HFF-Myc (cell line): ENCODE measurements at places on chromosomes 7 and 10.
A peak's percentile ranks its signal among the peaks of the same experiment; 100 is the strongest.

GRCh38 chr10:60704471-60704870, 73.8 kb upstream of the CDK1 start:
- no peak for DNase-seq

DNA sequence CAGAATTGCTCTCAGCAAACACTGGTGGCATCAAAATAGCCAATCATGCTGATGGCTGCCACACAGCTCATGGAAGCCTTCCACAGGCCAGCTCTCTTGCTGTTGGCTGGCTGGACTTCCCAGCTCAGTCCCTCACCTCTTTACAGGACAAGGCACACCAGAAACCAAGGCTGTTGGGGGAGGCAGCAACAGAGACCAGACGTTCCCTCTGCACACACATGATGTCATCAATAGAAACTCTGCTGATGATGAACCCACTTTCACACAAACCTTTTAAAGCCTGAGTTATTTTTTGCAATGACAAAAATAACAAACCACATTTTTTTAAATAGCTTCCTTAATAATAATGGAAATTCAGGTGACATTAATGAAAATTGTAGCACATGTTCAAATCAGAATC, 300.9 kb upstream of the C7orf33 start:
- no peak for DNase-seq

DNA sequence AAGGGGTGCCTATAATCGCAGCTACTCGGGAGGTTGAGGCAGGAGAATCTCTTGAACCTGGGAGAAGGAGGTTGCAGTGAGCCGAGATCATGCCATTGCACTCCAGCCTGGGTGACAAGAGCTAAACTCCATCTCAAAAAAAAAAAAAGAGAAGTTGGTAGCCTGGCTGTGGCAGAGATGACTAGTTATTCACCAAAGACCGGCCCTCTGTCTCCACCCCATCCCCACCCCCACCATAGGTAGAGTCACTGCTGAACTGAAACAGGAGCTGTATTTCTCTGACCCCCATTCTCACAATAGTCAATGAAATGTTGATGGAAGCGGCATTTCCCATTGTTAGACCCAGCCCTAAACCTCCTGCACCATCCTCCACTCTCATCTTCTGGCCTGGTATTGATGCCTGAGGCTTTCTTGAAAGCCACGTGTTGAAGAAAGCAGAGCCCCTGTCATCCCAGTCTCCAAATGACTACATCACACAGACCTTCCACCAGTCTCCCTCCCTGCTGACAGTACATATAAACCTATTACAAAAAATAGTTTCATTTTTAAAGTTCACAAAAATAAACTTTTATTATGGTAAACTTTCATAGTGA, 9.4 kb upstream of the PIK3CG start:
- DNase-seq, result no peak

DNA sequence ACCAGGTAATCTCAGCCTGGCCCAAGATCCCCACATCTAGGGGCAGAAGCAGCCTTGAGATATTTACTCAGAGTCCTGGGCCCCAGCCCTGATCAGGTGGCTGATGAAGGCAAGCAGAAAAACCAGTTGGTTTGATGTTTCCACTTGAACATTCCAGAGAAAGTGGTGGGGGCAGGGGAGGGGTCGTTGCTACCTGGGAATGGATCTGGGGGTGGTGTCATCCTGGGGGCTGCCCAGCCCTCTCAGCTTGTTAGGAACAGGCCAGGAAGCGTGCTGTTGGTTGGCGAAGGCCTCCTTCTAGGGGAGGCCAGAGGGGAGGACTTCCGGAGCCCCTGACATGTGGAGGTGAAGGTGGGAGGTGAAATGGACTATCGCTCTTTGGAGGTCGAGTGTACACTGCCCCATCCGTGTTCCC, 3.7 kb upstream of the ABHD11 start:
- no peak for DNase-seq

GRCh38 chr7:4730971-4731370, 44.5 kb upstream of the AP5Z1 start:
- DNase-seq, result no peak

DNA sequence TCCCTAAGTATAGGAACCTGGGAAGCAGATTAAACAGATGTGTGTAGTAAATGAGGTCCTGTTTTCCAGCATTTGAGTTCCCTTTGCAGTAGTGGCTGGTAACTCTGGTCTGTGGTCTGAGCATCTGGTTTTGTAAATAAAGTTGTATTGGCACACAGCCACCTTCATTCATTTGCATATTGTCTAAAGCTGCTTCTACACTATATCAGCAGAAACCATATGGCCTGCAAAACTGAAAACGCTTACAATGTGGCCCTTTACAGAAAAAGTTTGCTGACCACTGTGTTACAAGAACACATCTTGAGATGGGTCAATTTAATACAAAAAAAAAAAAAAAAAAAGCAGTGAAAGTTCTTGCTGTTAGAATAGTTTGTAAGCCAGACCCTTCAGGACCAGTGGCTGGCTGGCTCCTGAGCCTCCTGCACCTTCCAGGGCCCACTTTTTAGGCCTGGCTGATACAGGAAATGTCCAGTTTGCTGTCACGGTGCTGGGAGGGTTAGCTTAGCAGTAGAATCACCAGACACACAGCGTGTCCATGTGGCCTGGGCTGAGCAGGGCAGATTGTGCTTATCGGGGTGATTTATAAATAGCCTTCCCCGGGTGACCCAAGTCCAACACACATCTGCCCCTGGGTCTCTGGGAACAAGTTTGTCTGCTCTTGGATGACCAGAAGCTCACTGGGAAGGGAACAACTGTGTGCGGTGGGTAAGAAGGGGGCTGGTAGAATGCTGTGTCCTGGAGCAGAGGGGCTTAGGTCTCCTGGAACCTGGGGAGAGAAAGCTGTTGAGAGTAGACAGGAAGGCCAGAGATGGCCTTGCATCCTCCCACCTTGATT, 1.4 kb downstream of the C10orf71 start:
- peak; percentile 89 for DNase-seq

DNA sequence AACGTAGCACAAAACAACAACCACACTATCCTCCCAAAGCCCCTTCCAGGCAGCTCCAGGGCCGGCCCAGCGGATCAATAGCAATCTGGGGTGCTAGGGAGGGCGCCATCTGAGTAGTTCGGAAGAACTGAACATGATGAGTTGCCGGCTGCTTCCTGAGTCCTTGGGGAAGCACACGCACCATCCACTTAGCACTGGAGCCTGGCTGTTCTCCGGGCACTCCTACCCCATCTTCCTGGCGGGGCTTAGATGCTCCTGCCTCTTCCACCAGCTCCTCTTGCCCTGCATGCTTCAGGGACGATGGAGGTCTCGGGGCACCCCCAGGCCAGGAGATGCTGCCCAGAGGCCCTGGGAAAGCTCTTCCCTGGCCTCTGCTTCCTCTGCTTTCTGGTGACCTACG, at the start of gene KCNK18:
Gene KCNK18 (plus strand): TSS at position 301 of the 400 bp plus-strand sequence. CDS start 0 bp downstream, at position 301.
- DNase-seq, result no peak

DNA sequence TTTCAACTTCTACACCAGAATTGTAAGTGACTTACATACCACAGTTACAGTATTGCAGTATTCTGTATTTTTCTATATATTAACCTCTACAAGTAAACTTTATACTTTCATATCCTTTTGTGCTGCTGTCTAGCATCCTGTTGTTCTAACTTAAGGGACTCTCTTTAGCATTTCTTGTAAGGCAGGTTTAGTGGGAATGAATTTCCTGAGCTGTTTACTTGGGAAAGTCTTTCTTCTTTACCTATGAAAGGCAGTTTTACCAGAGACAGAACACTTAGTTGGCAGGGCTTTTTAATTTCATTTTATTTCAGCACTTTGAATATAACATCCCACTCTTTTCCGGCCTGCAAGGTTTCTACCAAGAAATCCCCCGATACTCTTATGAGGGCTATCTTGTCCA, 75.8 kb upstream of the WAC start:
- no peak for DNase-seq

GRCh38 chr10:30671026-30671616, 41.6 kb upstream of the LYZL2 start:
- peak; percentile 79 for DNase-seq

GRCh38 chr7:38655833-38656774, 24.9 kb upstream of the AMPH start:
- no peak for DNase-seq

- DNase-seq, result peak; percentile 72
Observed at GRCh38 chr7:75772081-75773077, at the start of gene CCL26. Gene CCL26, minus strand, starts transcription at chr7:75772211. Its CDS starts 35 bp downstream, at chr7:75772176.

GRCh38 chr10:6165221-6165725, 37.5 kb upstream of the PFKFB3 start:
- no peak for DNase-seq
